ENCODE measurements at places on chromosomes 4 and X.

DNA sequence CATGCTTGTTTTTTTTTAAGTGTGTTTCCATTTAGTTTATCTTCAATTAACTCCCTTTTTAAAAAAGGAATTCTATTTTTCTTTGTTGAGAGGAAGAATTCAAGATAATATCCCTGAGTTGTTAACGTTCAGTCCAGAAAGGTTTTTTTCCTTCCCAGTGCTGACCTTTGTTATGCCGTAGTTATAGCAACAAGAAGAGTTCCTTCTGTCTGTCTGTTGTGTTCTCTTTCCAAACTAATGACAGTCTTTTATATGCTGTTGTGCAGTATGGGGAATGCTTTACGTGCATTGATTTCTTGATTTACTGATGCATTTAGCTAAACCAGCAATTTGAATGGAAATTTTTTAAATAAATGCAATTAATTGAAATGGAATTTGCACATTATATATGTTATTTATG, 6.6 kb upstream of the CXXC4 start:
- DNase-seq, result no peak

DNA sequence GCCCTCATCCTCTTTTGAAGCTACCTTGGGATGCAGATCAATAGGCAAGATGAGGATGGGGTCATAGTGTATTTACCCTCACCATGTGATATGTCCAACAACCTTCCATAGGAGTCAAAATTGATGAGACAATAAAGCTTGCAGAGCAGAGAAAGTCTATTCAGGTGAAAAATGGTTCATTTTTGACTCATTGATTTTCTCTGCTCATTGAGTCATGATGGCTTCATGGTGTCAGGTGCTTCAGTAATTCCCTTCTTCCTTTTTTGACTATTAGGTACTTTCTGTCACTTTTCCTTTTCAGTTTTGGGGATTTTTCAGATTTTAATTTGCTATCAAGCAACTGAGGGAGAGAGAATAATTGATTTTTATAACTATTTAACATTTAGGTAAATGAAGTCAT, 55.9 kb upstream of the IL2 start:
- DNase-seq, result no peak

DNA sequence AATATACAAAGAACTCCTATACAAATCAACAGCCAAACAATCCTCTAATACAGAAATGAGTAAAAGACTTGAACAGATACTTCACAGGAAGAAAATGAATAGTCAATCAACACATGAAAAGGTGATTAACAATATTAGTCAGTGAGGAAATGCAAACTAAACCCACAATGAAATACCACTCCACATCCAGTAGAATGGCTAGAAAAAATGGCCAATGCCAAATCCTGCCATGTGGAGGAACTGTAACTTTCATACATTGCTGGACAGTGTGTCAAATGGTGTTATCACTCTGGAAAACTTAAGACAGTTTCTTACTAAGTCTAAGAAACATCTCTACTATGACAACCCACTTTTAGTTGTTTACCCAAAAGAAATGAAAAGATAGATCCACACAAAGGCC, 59.5 kb downstream of the NSG1 start:
- no peak for DNase-seq

DNA sequence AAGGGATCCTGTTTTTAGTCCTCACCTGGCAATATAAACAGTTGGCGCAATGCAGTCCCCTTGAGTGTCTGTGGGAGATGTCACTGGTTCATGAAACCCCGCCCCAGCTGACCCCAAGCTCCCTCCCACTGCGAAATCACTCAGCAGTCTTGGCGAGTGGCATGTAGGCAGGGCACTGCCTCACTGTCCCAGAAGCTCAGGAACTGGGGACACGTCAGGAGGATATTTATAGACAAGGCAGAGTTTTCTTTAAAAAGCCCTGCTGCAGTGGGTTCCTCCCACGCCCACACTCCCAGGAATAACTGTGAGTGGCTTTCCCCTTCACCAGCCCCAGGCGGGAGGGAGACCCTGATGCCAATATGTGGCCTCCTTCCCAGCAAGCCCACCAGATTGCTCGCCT, 44.3 kb upstream of the PPP2R2C start:
- no peak for DNase-seq

DNA sequence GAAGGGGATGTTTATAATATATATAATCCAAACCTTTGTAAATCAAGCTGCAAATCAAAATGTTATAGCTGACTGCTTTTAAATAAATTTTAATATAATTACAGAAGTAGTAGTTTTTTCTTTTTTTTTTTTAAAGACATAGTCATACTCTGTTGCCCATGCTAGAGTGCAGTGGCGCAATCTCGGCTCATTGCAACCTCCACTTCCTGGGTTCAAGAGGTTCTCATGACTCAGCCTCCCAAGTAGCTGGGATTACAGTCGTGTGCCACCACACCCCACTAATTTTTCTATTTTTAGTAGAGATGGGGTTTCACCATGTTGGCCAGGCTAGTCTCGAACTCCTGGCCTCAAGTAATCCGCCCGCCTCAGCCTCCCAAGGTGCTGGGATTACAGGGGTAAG, 178.7 kb downstream of the FBXW7 start:
- peak; percentile 43 for DNase-seq

DNA sequence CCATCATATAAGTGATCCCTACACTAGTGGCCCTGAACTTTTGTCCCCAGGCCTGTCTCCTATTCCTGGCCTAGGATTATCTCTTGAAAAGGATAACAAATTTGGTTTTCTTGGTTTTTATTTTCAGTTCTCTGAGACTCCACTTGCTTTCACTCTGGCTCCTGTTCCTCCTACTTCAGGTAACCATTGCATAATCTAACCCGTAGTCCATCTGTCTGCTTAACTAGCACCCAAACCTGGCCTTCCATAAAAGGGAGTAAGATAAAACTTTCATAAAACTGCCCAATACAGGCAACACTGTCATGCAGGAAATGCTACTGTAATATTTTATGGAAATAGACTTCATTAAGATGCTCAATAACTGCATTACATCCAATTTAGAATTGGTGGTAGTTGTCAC, 52.1 kb upstream of the RAP1GDS1 start:
- DNase-seq, result no peak

GRCh38 chr4:21195682-21196081, 495.4 kb downstream of the PACRGL start:
- DNase-seq, result no peak

- peak; percentile 0 for DNase-seq
Measured at GRCh38 chr4:164700471-164700870, 53.5 kb upstream of the SMIM31 start.

DNA sequence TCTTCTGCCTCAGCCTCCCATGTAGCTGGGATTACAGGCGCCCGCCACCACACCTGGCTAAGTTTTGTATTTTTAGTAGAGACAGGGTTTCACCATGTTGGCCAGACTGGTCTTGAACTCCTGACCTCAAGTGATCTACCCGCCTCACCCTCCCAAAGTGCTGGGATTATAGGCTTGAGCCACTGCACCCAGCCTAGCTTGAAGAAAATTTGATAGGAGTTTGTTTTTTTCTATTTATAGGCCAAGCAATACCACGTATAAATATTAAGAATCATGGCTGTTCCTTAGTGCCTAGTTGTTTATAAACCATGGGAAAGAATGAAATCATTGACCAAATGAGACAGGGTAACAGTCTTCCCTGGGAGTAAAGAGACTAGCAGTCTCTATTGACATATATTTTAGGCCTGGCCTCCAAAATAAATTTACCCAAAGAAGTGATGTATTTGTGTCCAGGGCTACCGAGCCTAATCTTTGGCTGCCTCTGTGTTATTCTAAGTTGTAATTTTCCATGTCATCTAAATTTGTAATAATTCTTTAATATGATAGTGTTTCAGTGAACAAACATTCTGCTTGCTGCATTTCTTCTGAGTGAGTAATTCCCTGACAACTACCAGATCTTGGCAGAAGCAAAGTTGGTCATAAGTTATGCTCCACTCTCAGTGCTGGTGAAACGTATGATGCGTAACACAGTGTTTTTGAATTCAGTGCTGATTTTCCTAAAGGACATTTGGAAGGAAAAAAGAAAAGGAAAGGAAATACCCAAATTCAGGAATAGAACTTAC, 10.3 kb downstream of the PKD2 start:
- peak; percentile 94 for DNase-seq

GRCh38 chrX:15939737-15940136, 85.1 kb upstream of the AP1S2 start:
- DNase-seq, result no peak

DNA sequence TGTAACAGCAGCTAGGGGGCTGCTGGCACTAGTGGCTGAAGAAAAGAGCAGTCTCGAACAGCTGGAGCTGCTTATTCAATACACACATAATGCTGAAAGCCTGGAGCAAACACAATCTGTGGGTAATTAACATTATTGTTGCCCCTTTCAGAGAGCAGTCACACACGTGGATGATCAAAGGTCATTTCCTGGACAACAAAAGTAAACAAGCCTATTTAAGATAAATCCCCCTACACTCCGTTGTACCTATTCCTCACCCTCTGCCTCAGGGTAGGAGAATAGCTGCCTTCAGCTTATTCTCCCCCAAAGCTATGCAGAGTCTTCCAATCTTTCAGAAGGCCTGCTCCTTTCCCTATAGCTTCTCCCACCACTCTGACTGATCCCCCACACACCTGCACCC, 803.9 kb downstream of the C4orf33 start:
- DNase-seq, result no peak

DNA sequence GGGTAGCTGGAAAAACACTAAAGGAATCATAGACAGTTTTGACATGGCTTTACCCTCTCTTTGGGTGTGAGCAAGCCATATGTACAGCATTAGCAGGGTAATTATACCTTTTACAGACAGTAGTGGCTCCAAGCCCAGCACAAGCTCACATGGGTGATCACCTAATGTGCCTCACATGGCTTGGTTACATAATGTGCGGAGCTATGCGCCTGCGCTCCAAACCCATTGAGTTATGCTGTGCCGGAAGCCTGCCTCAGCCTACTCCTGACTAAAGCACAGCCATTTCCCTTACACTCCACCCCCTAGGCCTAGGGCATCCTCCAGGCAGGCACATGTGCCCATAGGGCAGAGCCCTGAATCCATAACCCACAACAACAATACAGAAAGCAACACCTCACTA, 6.5 kb upstream of the TSPAN5 start:
- no peak for DNase-seq

- no peak for DNase-seq
Measured at GRCh38 chr4:76309939-76310550, 3.5 kb downstream of the STBD1 start.

GRCh38 chr4:54541426-54542118, 116.2 kb upstream of the KIT start:
- peak; percentile 66 for DNase-seq

- peak; percentile 24 for DNase-seq
Measured at GRCh38 chr4:118296729-118297128, 56.1 kb downstream of the PRSS12 start.

- DNase-seq, result peak; percentile 30
Measured at GRCh38 chr4:30402276-30402675, 317.9 kb upstream of the PCDH7 start.

DNA sequence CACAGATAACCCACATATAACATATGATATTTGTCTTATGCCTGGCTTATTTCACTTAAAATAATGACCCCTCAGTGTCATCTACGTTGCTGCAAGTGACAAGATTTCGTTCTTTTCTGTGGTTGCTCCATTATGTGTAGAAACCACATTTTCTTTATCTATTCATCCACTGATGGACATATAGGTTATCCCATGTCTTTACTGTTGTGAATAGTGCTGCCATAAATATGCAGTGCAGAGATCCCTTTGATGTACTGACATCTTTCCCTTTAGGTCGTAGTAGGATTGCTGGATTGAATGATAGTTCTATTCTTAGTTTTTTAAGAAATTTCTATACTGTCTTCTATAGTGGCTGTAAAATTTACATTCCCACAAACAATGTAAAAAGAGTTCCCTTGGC, 135.8 kb downstream of the TET2 start:
- no peak for DNase-seq

GRCh38 chrX:53445977-53446376, 11.8 kb upstream of the HSD17B10 start:
- peak; percentile 13 for DNase-seq

GRCh38 chr4:24799544-24800324, 4.4 kb downstream of the SOD3 start:
- DNase-seq, result no peak

GRCh38 chrX:81263059-81263458, 61.2 kb downstream of the SH3BGRL start:
- DNase-seq, result no peak

- no peak for DNase-seq
Measured at GRCh38 chrX:104488811-104489210, 77.2 kb upstream of the IL1RAPL2 start.

DNA sequence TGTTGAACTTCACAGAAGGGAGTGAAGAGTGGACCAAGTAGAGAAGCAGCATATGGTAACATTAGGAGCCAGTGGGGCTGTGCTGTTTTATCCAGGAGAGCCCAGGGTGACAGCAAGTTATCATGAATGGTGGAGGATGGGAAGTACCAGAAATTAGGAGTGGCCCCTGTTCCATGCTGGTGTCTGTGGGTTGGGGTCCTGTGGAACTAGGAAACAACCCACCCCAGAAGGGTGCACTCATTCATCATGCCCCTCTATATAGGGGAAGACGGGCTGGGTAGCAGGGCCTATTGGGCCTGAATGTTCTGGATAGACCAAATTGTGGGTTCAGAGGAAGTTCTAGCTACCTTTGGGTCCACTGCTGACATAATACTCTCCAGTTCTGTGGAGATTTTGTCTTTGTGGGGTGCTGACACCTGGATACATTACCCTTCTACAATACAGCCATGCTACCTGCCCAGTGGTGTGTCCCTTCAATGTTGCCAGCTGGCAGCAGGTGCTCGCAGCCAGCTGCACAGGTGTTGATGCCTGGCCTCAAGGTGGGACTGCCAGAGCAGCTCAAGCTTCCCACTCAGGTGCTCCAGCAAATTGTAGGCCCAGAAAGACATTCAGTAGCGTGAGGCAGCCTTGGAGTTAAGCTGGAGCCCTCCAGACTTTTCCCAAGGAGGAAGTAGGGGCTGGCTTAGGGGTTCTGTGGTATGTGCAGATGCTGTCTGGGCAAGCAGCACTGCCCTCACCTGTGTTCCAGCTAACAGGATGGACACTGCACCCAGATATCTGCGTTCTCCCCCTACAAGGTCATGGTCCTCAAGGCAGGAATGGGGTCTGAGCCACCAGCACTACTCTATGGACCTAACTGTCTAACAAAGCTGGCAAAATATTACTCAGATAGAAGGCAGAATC, 106.5 kb downstream of the NHSL2 start:
- DNase-seq, result no peak

- DNase-seq, result no peak
Measured at GRCh38 chr4:63728480-63729177, 680.6 kb downstream of the TECRL start.

All from fibroblast of upper back skin (primary cell).